ENCODE measurements at places on chromosomes 4 and X.

DNA sequence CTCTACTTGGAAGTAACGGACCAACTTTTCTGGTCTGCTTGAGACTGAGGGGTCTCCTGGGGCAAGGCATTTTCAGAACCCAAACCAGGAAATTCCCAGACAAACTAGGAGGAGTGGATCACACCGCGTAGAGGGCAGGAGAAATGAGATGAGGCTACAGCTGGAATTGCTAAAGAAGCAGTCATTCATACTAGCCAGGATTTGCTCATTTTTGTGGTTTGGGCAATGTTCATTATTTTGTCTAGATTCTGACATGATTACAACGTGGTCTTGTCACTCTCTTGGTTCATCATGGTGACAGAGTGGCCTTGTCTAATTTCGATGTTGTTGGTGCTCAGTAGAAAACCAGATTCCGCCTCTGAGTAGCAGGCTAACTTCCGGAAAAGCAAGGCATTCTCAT lies 63.2 kb downstream of the BANK1 start:
- DNase-seq: no peak

DNA sequence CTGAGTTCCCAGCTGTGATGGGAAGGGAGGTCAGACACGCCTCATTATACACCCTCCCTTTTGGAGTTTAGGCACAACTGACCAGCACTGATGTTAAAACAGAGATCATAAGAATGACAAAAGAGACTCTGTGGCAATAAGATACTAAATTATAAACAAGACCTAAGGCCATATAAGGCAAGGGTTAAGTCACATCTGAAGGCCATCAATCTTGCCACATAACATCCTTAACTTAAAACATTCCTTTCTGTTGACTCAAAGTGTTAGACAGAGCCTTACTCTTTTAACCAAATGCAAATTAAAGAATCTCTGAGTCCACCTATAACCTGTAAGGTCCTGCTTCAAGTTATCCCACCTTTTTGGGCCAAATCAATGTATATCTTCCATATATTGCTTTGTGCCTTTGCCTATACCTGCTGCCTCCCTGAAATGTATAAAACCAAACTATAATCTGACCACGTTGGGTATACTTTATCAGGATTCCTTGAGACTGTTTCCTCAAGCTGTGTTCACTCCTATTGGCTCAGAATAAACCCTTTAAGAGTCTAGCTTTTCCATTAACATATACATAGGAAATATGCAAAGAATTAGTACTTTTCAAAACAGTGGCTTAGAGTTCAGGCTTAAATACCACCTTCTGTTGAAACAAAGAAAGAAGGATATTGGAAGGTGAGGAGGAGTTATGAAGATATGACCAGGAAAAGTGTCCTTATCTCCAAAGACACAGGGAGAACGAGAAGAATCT lies 214.4 kb upstream of the PPP1R2C start:
- DNase-seq: no peak

DNA sequence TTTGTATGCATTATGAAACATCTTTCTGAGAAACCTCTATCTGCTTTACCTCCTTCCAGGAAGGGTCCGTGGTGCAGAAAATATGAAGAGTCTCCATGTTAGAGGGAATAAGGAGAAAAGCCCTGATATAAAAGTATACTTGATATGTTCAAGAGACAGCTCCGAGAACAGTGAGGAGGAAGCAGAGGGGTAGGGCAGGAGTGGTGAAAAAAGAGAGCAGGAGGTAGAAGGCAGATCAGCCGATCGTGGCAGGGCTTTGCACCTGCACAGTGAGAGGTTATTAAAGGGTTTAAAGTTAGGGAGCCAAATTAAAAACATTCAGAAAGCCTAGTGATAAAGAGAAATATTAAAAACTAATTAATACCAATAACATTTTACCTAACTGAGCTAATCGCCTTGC lies 419.7 kb downstream of the FAT4 start:
- DNase-seq: no peak

GRCh38 chrX:53718073-53718472 lies 31.6 kb upstream of the HUWE1 start:
- no peak for DNase-seq

DNA sequence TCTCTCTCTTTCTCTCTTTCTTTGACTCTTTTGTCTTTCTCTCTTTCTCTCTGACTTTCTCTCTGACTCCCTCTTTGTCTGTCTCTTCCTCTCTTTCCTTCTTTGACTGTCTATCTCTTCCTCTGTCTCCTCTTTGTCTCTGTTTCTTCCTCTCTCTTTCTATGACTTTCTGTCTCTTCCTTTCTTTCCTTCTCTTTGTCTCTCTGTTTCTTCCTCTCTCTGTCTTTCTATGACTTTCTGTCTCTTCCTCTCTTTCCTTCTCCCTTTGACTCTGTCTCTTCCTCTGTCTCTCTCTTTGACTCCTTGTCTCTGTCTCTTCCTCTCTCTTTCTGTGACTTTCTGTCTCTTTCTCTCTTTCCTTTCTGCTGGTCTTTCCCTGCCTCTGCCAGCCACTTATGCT lies 38.7 kb downstream of the HNRNPD start:
- no peak for DNase-seq

GRCh38 chrX:108032944-108033343 lies 11.9 kb upstream of the VSIG1 start:
- no peak for DNase-seq

Measured in activated CD8-positive, alpha-beta memory T cell treated with anti-CD3 and anti-CD28 coated beads, Interleukin-2, amount 50 U/mL, for 48 hours (primary cell).